A172 (cell line): ENCODE measurements at places on chromosomes 3 and 15. TPM values are rescaled to one million over a fixed set of nuclear protein-coding genes. Genes with fewer than 3 reads are reported as not detected.

Gene RGMA
- 0.05 and 0.90 TPM in 2 replicates for total RNA-seq

Gene SFMBT1
- total RNA-seq, result 15.8 and 25.0 TPM in 2 replicates

Gene FGF7
- not detected in 2 replicates for total RNA-seq

Gene VIPR1
- not detected in 2 replicates for total RNA-seq

Gene SLC9A9
- total RNA-seq, result 1.1 and 1.8 TPM in 2 replicates

Gene PLSCR2
- total RNA-seq, result not detected in 2 replicates

Gene CLDN18
- 0.07 and 0.26 TPM in 2 replicates for total RNA-seq

Gene EPHB1
- not detected in 2 replicates for total RNA-seq

Gene MST1R
- total RNA-seq, result 1.1 and 1.9 TPM in 2 replicates

Gene TRPM1
- 0.05 TPM in 1 of 2 replicates, not detected in the other for total RNA-seq

Gene GXYLT2
- 6.0 and 6.6 TPM in 2 replicates for total RNA-seq

Gene PPM1L
- 0.41 and 1.4 TPM in 2 replicates for total RNA-seq

Gene TUSC7
- not detected in 2 replicates for total RNA-seq

Gene BFSP2
- not detected in 2 replicates for total RNA-seq

Gene HGD
- 0.07 TPM in 1 of 2 replicates, not detected in the other for total RNA-seq

Gene CCR4
- not detected in 2 replicates for total RNA-seq

Gene ISLR
- total RNA-seq, result 0.41 and 0.53 TPM in 2 replicates

Gene PRSS50
- total RNA-seq, result not detected in 2 replicates

Gene CCDC9B
- total RNA-seq, result 4.4 and 12.1 TPM in 2 replicates

Gene BSN
- 0.10 and 0.12 TPM in 2 replicates for total RNA-seq

Gene ANKRD34C
- not detected in 2 replicates for total RNA-seq

Gene NRROS
- total RNA-seq, result not detected in 2 replicates

Gene TMEM45A
- total RNA-seq, result 11.5 and 17.9 TPM in 2 replicates

Gene RTP3
- total RNA-seq, result not detected in 2 replicates

Gene TMIE
- 0.12 TPM in 1 of 2 replicates, not detected in the other for total RNA-seq

Gene GOLGA6L7
- total RNA-seq, result not detected in 2 replicates

Gene EXD1
- not detected in 2 replicates for total RNA-seq

Gene ATP13A3
- total RNA-seq, result 223 and 264 TPM in 2 replicates

Gene PLA2G4D
- total RNA-seq, result not detected in 2 replicates

Gene ALG3
- 57.5 and 68.3 TPM in 2 replicates for total RNA-seq

Gene DAZL
- total RNA-seq, result not detected in 2 replicates

Gene ARPP21
- total RNA-seq, result not detected in 2 replicates
